ENCODE measurements at places on chromosomes 13 and 19.
A peak's percentile ranks its signal among the peaks of the same experiment; 100 is the strongest.

GRCh38 chr13:112702341-112702985, 12.6 kb downstream of the ATP11A start:
- no peak for DNase-seq

DNA sequence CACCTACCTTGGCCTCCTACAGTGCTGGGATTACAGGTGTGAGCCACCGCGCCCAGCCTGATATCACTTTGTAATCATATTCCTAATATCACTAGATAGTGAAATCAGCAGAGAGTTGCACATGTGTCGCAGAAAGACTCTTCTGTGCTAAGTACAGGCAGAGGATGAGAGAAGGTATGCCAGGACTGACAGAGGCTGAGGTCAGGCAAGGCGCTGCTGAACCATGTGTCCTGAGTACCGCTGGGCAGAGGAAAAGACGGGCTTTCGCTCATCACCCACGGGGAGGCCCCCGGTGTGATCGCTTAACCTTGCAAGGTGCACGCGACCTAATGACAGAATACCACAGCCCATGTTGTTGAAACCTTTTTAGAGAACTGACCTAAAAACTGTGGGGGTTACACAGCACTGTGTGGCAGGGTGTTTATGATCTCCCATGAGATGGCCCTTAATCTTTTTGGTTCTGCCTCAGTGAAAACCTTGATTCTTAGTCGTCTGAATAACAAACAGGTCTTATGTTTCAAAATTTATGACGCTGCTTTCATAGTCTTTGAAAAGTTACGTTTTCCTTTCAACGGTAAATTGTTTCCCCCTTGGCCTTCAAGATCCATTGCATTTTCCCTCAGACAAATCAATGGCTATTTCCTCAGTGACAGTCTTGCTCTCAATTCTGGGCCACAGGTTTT, 12.2 kb downstream of the GJA3 start:
- DNase-seq, result no peak

GRCh38 chr19:51462681-51463080, 4.4 kb upstream of the SIGLEC8 start:
- no peak for DNase-seq

DNA sequence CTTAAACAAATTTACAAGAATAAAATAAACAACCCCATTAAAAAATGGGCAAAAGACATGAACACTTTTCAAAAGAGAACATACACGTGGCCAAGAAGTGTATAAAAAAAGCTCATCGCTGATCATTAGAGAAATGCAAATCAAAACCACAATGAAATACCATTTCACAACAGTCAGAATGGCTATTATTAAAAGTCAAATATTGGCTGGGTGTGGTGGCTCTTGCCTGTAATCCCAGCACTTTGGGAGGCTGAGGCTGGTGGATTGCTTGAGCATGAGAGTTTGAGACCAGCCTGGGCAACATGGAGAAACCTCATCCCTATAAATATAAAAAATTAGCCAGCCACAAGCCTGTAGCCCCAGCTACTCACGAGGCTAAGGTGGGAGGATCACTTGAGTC, 89.9 kb downstream of the UBL3 start:
- DNase-seq, result no peak

DNA sequence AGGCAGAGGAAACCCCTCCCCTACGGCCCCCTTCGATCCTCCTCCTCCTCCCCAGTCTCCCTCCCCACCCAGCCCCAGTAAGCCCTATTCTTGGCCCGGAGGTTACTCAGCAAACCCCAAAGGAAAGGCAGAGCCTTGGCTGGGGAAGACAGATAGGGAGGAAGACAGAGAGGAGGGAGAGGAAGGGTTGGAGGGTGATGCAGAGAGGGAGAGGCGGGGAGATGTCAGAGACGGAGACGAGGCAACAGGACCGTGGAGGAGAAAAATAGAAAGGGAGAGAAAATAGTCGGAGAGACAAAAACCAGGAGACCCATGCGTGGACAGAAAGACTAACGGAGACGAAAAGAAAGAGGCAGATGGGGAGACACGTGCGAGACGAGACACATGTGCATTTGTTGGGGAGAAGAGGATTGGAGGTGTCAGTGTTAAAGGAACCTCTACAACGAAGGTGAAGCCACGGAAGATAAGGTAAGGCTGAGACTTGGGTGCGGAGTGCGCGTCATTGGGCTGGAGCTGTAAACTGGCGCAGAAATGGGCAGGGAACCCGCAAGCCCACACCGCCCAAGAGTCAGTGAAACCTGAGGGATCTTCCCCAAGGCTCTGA, 2.9 kb downstream of the TGFB1 start:
- DNase-seq, result no peak

DNA sequence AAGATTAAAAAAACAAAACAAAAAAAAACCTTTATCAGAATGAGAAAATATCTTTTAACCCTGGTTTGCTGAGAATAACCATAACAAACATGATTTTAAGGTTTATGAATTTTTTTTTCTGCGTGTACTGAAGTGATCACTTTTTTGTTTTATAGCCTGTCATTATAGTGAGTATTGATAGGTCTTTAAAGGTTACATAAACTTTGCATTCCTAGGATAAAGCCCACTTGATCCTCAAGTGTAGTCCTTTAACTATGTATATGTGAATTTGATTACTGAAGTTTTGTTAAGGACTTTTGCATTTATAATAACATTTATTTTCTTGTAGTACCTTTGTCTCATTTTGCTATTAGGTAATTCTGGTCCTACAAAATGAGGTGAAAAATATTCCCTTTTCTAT, 709.8 kb upstream of the PCDH20 start:
- DNase-seq, result no peak

DNA sequence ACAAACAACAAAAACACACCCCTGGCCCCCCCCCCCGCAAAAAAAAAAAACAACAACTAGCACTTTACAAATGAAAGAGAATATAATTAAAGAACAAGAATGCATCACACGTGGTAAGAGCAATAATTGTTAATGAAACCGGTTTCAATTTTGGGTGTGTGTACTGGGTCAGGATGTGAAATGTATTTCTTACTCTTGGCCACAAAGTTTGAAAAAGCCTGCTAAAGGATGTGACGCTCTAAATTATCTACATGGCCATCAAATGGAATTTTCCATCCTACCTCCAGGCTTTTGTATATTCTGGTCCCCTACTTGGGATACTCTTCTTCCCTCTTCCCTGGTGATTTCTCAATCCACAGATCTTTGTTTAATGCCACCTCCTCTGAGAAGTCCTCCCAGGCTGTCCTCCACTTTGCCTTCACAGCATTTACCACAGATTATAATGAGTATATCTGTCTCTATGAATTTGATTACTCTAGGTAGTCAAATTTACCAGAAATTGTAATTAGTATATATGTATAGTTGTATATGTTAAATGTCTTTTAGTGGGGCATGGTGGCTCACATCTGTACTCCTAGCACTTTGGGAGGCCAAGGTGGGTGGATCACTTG, 2.1 kb downstream of the SARS2 start:
- DNase-seq, result no peak

DNA sequence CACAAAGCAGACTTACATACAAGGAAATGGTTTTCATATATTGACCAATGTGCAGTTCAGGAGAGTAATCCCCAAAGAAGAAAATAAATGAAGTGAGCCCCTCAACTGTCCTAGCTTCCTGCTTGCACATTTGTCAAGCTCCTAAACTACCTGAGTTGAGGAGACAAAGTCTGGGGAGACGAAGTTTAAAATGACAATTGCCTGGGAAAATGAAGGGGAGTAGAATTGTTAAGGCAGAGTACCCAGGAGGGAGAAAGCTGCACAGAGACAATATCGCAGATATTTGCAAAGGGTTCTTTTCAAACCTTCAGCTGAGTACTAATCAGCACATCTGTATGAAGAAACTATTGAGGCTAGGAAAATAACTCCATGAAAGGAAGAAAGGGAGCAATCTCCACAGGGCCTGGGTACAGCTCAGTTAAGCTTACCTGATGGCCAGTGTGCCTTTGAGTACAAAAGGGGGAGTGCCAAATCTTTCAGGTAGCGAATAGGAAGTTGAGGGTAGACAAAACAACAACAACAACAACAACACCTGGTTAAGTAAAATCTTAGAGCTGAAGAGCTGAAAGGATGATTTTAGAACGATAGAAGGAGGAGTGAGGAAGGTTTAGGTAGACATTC, 1700.1 kb upstream of the PRR20A start:
- DNase-seq, result no peak

GRCh38 chr19:40717325-40717879, 490 bp downstream of the ITPKC start:
- DNase-seq, result peak; percentile 38

DNA sequence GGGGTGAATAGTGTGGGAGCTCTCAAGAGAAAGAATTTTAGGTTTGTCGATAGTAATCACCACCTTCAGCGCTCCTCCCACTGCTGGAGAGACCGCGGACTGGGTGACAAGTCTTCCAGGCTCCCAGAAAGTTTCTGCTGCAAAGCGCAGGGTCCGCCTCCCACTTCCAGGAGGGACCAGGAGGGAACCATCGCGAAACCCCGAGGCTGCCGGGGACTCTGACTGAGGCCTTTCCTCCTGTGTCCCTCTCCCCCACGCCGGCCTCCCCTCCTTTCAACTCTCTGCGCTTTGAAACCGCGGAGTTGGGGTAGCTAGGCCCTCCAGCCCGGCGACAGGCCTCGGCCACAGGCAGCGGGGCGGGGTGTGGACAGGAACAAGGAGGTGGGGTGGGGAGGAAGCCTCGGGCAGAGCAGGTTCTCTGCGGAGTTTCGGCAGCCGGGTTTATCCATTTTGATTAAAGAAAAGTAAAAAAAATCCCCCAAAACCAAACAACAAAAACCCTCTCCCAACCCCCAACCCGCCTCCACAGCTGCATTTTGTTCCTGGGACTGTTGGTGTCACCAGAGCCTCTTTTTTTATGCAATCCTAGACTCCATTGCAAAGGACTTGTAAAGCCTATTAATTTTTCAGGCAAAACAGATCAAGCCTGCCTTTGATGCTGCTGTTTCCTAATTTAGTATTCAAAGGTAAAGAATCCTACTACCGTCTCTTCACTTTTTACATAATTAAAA, 157.2 kb downstream of the TM9SF2 start:
- no peak for DNase-seq

- DNase-seq, result no peak
Observed at GRCh38 chr19:2394054-2394441, 33.3 kb downstream of the TIMM13 start.

GRCh38 chr19:15635016-15635805, 5.5 kb upstream of the CYP4F3 start:
- peak; percentile 37 for DNase-seq

DNA sequence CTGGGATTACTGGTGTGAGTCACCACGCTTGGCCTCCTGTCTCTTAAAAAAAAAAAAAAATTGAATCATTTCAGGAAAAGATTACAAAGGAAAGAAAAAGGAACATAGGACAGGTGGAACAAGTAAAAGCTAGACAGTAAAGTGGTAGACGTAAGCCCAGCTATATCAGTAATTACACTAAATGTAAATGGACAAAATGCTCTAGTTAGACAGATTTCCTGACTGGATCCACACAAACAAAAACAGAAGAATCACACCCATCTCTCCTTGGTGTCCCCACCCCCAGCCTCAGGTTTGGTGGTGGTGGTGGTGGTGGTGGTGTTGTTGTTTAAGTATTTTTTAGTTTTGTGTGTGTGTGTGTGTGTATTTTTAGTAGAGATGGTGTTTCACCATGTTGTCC, 6.3 kb upstream of the SPIB start:
- DNase-seq, result no peak

GRCh38 chr13:76822698-76823267, 63.4 kb downstream of the KCTD12 start:
- DNase-seq, result no peak

GRCh38 chr13:66069570-66069969, 1160.6 kb downstream of the PCDH9 start:
- no peak for DNase-seq

DNA sequence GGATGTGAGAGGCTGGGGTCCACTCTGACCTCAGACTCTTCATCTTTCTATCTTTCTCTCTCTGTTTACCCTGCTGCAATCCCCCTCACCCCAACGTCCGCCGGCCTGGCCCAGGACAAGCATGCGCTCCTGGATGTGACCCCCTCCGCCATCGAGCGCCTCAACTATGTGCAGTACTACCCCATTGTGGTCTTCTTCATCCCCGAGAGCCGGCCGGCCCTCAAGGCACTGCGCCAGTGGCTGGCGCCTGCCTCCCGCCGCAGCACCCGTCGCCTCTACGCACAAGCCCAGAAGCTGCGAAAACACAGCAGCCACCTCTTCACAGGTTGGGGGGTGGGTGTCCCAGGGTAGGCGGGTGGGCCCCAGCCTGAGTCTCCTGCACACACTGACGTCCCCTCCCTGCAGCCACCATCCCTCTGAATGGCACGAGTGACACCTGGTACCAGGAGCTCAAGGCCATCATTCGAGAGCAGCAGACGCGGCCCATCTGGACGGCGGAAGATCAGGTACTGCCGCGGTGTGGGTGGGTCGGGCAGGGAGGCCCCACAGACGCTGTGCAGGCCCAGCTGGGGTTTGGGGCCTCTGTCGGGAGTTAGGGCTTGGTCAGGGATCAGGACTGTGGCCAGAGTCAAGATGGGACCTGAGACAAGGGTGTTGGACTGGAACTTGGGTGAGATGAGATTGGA, 15.0 kb downstream of the APBA3 start:
- DNase-seq, result no peak

- no peak for DNase-seq
Observed at GRCh38 chr13:112879283-112879833, 89.7 kb upstream of the MCF2L start.

- no peak for DNase-seq
Observed at GRCh38 chr13:51192348-51192747, 29.9 kb upstream of the FAM124A start.

DNA sequence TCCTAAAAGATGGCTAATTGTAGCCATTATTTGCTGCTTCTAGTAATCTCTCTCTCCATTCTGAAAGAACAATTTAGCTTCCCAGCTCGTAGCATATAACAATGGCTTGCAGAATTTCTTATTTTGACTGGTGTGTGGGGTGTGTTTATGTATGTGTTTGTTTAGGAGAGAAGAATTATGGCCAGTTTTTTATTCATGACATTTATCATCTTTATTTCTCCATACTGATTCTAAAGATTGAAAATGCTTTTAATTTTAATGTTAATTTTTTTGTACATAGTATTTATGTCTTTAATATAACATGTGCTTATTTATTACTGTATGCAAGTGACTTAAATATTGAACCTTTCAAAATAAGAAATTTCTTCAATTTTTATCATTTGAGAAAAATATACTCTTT, 115.8 kb upstream of the TMTC4 start:
- DNase-seq, result no peak

- DNase-seq, result no peak
Observed at GRCh38 chr13:102589301-102589822, 7.4 kb upstream of the TPP2 start.

- peak; percentile 19 for DNase-seq
Observed at GRCh38 chr19:17831419-17831888, 10.1 kb upstream of the INSL3 start.

GRCh38 chr19:1067341-1067957, 482 bp downstream of the ARHGAP45 start:
- no peak for DNase-seq
